ENCODE measurements at places on chromosomes 5 and 9.

DNA sequence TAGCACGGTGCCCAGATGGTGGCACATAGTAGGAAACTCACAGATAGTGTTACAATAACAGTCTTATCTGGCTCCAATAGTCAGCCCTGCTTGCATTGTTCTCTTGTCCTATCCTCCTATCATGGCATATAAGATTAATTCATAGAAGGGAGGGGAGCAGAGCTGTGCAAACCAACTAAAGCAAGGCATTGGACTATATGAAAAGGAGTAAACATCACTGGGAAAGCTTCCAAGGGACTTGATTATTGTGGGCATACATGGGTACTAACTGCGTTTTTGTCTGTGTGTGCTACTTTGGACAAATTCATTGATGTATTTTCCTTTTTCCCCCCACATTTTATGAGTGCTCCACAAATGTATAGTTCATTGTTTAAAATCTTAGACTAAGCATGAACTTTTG is 43.8 kb upstream of the C5orf47 start:
- DNase-seq: no peak

GRCh38 chr9:77883846-77884771 is 147.5 kb downstream of the GNAQ start:
- DNase-seq: no peak

- no peak for DNase-seq
These were observed 52.3 kb downstream of the GGTA1 start for GRCh38 chr9:121447321-121447834.

GRCh38 chr9:3240656-3241268 is 285.0 kb downstream of the RFX3 start:
- DNase-seq: peak; percentile 69

DNA sequence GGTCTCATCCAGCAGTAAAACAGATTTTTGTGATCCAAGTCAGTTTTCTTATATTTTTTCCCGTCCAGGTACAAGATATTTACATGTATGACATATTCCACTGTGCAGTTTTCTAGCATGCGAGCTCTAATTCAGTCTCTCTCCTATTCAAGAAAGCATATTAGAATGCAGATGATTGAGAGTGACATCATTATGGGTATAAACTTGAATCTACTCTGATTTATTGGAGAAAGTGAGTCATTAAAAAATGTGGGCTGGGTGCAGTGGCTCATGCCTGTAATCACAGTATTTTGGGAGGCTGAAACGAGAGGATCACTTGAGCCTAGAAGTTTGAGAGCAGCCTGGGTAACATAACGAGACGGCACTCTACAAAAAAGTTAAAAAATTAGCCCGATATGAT is 6.2 kb downstream of the FER start:
- no peak for DNase-seq

GRCh38 chr9:87958591-87958990 is 15.7 kb downstream of the CDK20 start:
- no peak for DNase-seq

GRCh38 chr5:56269216-56269927 is 36.2 kb upstream of the ANKRD55 start:
- DNase-seq: no peak

GRCh38 chr9:14318361-14318760 is 4.4 kb upstream of the NFIB start:
- no peak for DNase-seq

DNA sequence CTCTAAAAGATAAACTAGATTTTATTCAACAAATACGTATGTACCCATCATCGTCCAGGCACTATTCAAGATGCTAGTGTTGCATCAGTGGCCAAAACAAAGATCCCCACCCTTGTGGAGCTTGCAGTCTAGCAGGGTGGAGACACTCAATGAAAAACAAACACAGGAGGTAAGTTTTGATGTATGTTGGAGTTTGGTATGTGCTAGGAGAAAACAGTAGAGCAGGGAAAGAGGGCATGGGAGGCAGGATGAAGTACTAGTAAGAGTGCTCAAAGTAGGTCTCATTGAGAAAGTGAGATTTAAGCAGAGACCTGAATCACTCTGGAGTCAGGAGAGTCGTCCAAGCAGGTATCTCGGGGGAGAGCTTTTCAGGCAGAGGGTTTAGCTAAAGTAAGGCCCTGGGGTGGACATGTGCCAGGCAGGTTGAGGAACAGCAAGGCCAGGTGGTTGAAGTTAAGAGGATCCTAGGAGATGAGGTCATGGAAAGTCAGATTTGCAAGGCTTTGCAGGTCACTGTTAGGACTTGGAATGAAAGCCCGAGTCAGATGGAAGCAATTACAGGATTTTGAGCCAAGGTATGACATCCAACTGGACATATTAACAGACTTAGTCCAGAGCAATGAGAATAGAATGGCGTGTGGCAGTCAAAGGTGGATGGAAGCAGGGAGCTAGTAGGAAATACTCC is 9.2 kb downstream of the SNX18 start:
- no peak for DNase-seq

- DNase-seq: no peak
These were observed 89.4 kb downstream of the CDKN2A start for GRCh38 chr9:21904776-21905175.

- no peak for DNase-seq
These were observed 83.3 kb downstream of the ICE1 start for GRCh38 chr5:5505815-5506214.

GRCh38 chr5:1001406-1002270 is 7.0 kb upstream of the NKD2 start:
- DNase-seq: peak; percentile 52

DNA sequence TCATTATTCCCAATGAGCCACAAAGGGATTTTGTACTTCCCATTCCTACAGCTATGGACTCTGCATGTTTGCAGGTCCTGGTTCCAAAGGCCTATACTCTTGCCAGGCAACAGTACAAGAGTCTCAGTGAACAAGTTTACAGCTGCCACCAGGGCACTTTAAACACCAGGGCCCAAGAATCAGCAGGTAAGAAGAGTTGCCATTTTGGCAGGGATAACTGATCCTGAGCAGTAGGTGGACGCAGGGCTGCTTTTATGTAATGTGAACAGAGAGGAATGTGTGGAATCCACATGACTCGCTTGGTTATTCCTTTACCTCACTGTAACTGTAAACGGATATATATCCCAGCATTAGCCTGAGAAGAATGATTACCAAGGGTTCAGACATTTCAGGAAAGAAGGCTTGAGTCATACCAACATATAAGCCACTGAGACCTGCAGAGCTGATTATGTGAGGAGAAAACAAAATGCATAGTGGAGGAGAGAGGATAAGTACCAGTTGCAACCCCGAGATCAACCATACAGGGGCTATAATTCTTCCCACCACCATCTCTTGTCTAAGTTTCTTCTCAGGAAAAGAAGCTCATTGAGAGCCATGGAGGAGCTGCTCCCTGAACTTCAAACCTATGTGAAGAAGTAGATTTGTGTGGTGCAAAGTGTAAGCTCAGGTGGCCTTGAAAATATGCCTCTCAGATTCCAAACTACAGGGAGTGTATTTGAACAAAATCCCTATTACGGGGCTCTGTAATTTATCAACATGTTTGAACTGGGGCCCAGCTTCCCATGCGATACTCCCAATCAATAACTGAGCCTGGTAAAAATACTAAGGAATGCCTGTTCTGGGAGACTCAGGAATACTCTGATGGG is 24.6 kb downstream of the RAPGEF6 start:
- no peak for DNase-seq

- DNase-seq: no peak
These were observed 515.4 kb upstream of the PTPRD start for GRCh38 chr9:11128156-11128555.

DNA sequence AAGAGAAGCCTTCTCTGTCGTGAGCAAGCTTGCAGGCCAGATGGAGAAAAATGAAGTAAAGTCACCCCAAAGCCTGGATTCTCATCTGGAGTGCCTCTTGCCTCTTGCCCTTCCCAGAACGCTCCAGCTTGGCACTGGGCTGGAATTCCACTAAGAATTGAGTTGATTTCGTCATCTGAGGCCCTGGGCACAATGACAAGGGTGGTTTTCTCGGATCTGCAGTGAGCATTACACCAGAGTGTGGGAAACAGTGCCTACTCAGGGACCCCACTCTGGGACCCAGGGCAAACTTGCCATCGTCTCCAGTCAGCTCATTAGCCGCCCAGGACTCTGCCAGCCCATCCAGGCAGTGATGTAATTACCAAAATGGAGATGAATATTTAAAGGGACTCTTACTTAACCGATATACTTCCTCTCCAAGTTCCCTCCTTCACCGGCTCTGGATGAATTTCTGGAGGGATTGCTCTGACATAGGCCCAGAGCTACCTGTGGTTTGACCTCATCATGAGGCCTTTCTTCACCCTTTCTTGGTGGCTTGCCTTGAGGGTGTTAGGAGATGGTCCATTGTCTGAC is 44.7 kb upstream of the LCP2 start:
- DNase-seq: peak; percentile 23

DNA sequence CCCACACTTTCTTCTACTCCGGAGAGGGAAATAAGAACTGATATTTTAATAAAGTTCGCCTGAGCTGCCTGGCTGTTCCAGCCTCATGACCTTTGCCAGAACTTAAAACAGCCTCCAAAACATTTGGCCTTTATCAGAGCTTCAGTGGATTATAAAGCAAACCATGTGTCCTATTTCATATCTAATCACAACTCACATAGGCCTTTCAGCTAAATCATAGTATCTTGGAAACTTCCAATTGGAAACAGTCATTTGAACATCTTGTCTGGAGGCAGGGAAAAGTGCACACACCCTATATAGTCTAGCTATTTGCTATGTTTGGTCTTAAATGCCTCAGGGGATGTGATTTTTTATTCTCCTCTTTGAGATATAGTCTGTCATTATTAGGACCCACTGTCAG is 46.0 kb upstream of the FREM1 start:
- DNase-seq: no peak

GRCh38 chr5:11026543-11026942 is 265.5 kb upstream of the DAP start:
- DNase-seq: no peak

DNA sequence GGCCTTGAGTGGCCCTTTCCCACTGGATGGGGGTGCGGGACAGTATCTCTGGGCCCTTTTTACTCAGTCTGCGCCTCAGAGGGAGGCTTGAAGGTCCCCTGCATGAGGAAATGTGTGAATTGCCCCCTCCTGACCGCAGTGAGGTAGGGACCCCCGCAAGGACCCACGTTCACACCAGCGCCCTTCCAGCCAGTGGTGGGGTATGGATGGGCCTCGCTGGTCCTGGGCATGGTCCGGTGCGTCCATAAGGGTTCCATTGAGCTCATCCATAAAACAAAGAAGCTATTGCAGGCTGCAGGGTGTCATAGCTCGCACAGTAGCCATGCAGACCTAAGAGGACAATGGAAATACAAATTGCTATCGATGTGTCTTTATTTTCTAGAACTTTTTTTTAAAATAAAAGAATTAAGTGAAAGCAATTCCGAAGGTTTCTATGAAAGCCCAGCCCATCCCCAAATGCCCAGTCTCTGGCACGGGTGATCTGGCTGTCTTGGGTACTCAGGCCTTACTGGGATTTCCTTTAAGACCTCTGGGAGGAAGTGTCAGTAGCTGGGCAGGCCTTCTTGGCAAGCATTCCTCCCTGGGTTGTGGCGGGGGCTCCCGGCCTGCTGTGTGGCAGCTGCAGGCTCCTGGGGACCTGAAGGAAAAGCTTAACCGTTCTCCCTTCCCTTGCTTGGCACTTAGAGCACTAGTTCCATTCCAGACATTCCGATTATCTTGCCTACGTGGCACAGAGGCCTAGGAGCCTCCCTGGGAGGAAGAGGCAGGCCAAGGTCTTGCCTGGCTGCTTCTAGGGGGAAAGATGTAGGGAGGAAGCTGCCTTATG is 1.5 kb upstream of the SEMA5A start:
- no peak for DNase-seq

DNA sequence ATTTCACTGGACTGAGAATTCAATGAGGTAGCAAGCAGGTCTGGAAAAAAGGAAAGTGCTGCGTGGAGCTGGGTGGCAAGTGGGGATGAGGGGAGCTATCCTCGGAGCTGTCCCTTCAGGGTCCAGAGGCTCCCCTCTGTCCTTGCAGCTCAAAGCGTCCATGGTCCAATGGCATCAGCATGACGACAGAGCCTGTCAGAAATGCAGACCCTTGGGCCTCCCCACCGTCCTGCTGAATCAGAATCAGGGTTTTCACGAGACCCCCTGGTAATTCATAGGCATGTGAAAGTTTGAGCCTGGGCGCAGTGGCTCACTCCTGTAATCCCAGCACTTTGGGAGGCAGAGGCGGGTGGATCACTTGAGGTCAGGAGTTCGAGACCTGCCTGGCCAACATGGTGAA is 5.5 kb downstream of the HIGD2A start:
- DNase-seq: no peak

DNA sequence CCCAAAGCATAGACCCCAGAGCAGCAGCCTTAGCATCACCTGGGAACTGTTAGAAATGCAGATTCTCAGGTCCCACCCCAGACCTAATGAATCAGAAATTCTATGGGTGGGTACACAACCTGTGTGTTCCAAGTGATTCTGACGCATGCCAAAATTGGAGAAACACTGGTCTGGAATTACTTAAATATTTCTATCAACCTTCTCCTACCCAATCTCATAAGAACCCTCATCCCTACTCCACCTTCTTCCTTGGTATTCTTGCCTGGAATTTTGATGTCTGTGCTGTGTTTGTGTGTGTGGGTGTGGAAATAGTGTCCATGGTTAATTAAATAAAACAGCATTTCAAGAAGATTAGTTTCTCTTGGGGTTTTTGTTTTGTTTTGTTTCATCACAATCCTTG is 111.8 kb downstream of the CEMIP2 start:
- no peak for DNase-seq

DNA sequence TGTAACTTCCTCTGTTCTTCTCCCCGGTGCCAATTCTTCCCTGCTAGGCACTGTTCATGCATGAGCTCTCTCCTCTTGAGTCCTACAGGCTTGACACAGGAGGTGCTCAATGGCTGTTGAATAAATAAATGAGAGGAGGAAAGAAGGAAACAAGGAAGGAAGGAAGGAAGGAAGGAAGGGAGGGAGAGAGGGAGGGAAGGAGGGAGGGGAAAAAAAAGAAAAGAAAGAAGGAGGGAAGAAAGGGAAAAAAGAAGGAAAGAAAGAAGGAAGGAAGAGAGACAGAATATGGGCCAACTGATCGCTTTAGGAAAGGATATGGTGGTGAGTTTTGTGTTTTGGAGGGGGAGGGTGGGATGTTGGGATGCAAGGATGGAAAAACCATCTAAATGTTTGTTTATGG is 6.4 kb downstream of the KCNMB1 start:
- no peak for DNase-seq

- no peak for DNase-seq
These were observed 6.2 kb downstream of the MYORG start for GRCh38 chr9:34370335-34370969.

DNA sequence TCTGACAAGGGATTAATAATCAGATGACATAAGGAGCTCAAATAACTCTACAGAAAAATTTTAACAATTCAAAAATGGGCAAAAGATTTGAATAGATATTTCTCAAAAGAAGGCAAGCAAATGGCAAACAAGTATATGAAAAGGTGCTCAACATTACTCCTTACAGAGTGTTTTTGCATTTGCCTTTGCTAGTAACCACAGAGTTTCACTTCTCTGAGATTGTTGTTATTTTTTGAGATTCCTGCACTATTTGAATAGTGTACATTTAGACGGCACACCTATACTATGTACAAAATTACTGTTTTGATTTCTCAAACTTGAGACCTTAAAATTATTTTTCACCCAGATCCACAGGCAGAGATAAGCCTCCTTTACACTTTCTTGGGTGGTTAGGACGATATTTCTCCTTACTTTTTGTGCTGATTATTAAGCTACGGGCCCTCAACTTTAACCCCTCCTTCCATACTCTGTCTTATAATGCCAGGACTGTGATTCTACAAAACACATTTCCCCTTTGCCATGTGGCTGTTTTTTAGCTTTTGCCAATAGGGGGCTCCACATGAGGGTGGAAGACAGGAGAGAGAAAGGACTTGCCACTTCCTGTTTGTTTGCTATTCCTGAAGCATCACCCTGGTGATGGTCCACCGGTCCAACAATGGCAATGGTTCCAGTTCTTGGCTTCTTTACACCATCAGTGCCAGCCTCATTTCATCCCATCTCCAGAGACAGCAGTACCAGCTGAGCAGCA is 65.0 kb upstream of the DAP start:
- no peak for DNase-seq
